CMK (cell line): ENCODE measurements at places on chromosomes 4 and X.
A peak's percentile ranks its signal among the peaks of the same experiment; 100 is the strongest.

- no peak for DNase-seq
Observed at GRCh38 chr4:155371432-155372043, 5.2 kb downstream of the MAP9 start.

DNA sequence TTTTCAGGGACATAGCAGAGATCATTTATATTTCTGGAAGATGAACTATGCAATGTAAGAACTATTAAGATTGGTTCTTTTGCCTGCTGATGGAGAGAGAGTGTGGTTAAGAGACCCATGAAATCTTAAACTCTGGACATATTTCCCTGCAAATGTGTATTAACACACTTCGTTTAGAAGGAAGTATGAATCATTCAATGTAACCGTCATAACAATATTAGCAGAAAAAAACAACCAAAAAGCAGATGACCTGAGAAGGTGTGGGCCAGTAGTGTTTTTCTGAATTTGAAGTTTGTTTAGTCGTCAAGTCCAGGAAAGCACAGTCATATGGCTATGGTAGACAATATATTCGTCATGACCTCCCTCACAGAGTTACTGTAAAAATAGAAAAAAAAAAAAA is 2.5 kb upstream of the TMPRSS11D start:
- no peak for DNase-seq

DNA sequence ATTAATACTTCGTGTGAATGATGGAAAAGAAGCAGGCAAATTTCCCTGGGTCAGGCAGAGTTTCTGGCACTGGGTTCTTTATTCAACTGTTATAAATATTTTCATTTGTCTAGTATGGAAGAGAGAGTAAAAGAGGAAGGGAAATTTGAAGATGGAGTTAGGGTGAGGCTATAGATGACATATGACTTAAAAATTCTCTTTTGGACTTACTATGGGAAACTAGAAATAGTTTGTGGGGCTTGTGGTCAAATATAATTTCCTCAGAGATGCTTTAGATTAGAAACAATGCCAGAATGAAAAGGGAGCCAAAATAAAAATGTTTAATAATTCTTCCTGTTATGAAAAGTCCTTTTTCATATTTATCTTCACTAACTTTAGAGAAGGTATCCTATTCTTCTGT is 103.2 kb downstream of the GC start:
- no peak for DNase-seq

GRCh38 chr4:87423317-87424098 is 1.1 kb downstream of the NUDT9 start:
- no peak for DNase-seq

DNA sequence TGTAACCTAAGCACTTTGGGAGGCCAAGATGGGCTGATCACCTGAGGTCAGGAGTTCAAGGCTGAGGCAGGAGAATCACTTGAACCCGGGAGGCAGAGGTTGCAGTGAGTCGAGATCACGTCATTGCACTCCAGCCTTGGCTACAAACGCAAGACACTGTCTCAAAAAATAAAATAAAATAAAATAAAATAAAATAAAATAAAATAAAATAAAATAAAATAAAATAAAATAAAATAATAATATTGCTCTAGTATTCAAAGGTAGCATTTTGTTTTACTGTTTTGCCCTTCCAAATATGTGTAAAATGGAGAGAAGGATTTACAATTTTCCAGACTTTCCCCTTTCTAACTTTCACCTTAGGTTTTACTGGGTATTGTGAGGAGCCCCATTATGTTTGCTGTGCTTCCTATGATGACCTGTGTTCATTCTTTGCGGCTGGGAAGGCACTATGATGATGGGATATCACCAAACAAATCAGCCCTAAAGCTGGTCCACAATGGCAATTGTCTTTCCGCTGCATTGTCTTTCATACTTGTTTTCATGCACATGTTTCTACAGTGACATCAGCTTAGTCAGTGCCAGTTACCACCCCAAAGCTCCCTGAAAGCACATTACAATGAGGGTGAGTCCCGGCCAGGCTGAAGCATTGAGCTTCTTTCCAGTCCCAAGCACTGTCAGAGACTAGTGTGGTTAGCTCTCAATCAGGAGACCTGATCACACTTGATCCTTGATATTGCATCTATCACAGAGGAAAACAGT is 50.8 kb downstream of the DTHD1 start:
- DNase-seq, result no peak

GRCh38 chr4:52103319-52103718 is 52.2 kb downstream of the SPATA18 start:
- no peak for DNase-seq

DNA sequence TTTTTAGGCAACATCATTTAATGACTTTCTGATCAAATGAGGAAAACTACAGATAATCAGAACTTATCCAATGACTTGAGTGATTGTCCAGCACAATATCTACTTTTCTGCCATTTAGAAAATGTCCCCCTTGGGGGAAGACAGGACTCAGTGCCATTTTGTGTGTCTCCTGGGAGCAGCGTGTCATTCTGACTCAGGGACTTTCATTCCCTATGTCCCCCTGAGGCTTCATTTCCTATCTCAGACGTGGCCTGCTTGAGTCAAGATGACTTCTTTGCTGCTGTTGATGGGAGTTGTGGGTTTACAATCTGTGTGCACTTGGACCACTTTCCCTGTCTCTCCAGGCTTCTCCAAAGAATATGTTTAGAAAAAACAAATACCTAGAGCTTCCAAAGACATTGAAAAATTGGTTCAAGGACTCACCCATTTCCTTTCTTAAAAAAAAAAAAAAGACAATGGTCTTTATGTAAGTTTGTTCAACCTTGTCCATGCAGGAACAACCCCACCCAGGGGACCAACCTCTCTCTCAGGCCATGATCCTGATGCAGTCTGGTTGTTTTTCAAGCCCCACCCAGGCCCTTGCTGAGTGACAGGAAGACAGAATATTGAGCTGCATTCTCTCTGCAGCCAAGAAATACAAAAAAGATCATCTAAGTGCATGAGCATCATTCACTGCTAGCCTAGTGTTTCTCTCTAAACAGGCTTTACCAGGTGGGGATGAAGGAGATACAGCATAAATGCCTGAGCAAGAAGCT is 34.3 kb upstream of the TMEM154 start:
- DNase-seq, result no peak

DNA sequence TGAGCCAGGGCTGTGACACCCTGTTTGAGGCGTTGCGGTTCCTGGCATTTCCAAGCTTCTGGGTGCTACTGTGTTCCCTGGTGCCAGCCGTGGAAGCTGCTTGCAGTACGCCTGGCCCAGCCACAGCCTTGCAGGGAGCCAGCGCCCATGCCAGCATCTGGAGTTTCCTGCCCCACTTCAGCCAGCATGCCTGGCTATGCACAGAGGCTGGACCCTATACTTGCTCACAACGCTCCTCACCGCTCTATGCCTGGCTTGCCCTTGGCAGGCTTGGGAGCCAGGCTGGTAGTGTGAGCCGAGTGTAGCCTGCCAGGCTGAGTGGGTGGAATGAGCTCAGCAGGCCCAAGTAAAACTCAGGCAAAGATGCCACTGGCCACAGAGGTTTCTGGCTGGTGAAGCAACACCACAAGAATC is 22.4 kb downstream of the PRRG1 start:
- DNase-seq, result no peak

DNA sequence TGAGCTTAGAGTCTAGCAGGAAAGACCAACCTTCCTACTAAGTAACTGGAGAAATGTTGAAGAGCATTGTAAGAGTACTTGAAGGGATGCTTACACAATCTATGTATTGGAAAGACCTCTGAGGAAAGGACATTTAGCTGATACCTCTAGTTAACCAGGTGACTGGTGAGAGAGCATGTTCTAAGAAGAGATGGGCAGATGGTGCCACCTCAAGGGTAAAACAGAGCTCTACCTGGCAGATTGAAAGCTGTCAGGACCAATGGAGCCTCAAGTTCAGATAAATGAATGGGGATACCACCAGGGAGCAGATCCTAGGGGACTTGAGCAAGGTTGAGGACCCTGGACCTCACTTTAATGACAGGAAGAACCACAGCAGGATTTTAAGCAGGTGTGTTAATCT is 196.4 kb downstream of the QDPR start:
- no peak for DNase-seq

DNA sequence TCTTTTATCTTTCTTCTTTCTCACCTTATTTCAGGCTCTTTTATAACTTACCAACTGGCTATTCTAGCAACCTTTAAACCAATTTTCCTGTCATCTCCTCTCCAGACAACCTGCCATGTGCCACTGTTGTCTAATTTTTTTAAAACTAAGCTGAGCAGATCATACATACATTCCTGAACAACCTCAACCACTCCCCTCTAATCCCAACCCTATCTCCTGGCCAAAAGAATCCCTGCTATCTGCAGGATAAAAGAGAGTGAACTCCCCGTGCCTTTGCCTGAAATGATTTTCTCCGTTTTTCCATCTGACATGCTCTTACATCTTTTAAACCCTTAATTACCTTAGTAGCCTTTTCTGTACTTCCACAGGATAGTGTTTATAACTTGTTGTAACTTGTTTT is 35.5 kb downstream of the DCUN1D4 start:
- DNase-seq, result no peak

DNA sequence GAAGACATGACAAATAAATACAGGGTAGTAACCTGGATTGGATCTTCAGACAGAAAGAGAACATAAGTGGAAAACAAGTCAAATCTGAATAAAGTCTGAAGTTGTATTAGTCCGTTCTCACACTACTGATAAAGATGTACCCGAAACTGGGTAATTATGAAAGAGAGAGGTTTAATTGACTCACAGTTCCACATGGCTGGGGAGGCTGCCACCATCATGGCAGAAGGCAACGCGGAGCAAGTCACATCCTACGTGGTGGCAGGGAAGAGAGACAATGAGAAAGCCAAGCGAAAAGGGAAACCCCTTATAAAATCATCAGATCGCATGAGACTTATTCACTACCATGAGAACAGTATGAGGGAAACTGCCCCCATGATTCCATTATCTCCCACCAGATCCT is 82.8 kb downstream of the USP46 start:
- no peak for DNase-seq

- DNase-seq, result no peak
Observed at GRCh38 chr4:52371841-52372240, 287.3 kb downstream of the USP46 start.

DNA sequence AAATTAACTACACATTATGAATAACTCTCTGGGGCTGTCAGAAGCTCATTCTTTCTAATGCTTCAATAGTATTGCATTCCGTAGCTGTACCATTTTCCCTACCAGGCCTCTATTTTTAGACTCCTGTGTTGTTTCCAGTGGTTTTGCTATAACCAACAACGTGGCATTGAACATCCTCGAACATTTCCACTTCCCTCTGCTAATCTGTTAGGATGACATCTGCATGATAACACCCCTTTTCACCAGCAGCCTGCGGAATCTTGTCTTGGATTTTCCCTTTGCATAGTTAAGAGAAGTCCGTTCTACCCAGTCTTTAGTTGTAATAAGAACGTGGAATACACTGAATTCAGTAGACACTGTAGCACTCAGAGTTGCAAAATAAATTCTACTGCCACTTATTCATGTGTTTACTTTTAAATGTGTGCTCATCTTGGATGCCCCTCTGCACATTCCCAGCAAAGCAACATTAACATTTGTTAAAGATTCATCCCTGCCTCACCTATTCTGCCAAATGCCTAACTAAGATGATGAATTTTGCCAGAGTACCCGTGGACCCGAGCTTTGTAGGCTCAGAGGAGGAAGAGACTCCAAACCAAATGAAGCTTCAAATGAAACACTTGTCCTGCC is 55.6 kb downstream of the SEL1L3 start:
- no peak for DNase-seq

GRCh38 chr4:167052631-167053091 is 181.6 kb downstream of the SPOCK3 start:
- DNase-seq, result no peak

- DNase-seq, result peak; percentile 54
Observed at GRCh38 chr4:76147454-76148141, 599 bp downstream of the NUP54 start.

DNA sequence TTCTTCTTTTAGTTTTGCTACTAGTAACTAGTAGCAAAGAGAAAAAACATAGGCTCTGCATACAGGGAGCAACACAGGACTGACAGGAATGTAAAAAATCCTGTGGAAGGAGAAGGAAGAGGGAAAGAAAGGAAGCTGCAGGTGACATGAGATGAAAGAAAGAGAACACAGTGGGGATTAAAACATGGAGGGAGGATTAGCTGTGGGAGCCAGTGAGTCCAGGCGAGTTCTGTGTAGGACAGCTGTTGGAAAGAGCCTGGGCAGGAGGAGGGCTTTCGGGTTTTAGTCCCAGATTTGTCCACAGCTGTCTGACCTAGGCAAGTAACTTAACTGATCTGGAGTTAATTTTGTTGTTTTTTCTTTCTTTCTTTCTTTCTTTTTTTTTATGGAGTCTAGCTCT is 21.6 kb downstream of the CCNG2 start:
- no peak for DNase-seq

- DNase-seq, result peak; percentile 2
Observed at GRCh38 chr4:161320377-161320776, 843.4 kb downstream of the FSTL5 start.

GRCh38 chr4:164949448-164950143 is 27.9 kb downstream of the TRIM61 start:
- no peak for DNase-seq

GRCh38 chrX:145843146-145843904 is 25.7 kb downstream of the SLITRK2 start:
- DNase-seq, result no peak

- no peak for DNase-seq
Observed at GRCh38 chr4:47692691-47693090, 145.2 kb downstream of the CORIN start.

DNA sequence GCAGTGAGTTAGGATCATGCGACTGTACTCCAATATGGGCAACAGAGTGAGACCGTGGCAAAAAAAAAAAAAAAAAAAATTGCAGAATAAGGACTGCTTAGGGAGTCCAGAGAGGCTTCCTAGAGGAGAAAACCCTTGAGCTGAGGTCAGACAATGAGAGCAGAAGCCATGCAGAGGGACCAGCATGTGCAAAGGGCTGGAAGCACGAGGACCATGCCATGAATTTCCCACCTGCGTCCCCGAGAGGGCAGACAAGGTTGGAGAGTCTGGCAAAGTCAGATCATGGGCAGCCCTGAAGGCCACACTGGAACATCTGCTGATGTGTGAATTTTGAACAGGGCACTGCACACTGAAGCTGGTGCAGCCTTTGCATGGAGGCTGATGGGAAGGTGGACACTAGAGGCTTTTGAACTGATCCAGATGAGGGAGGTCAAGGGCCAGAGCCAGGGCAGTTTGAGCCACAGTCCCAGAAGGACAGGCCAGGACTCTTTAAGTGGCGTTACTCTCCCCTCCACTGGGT is 6.5 kb upstream of the JAKMIP1 start:
- DNase-seq, result no peak

- DNase-seq, result no peak
Observed at GRCh38 chr4:105797225-105797624, 88.6 kb downstream of the GSTCD start.

DNA sequence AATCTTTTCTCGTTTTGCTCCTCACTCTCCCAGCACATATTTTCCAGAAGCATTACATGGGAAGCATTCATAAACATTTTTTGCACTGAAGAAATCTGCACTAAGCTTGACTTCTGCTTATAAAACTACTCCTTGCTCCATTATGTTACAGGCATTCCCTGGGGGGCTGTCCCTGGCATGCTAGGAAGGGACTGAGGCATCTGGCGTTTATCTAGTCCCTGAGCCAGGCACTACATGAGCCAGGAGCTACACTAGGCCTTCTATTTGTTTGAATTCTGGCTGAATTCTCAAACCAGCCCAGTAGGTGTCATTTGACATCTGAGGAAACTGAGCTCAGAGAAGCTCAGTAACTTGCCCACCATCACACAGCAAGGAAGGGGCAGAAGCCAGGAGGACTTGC is 43.3 kb downstream of the NHSL2 start:
- DNase-seq, result no peak

- DNase-seq, result no peak
Observed at GRCh38 chrX:107701493-107702121, 73.3 kb downstream of the PRPS1 start.
